Mucosa of gallbladder (tissue), 1 donor: ENCODE measurements at places on chromosomes 5 and 9. TPM values are rescaled to one million over a fixed set of nuclear protein-coding genes. Genes with fewer than 3 reads are reported as not detected.

The FAXDC2 gene
- 91.0 TPM for total RNA-seq

The C5orf24 gene
- total RNA-seq: 45.1 TPM

GRCh38 chr5:114419959-114420358, 58.1 kb downstream of the KCNN2 start:
- no peak for DNase-seq

DNA sequence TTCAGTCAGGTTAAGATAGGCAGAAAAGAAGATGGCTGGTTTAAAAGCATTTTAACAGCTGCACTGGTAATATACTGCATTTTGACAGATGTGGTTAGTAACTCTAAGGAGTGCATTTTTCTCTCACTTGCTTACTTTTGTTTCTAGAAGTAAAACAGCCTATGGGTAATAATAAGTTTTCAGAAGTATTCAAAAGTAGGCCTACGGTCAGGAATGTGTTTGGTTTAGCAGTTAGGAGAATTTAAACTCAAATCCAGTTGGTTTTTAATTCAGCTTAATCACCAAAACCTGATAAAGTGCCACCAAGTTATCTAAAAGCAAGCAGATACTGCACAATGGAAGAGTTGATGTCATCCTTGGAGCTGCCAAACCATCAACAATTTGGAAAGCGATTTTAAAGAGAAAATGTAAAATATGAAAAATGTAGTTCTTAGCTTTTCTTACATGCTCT, 160.3 kb downstream of the ARSB start:
- DNase-seq: no peak

GRCh38 chr9:23379842-23380241, 446.2 kb downstream of the ELAVL2 start:
- no peak for DNase-seq

The TMEM245 gene
- 68.4 TPM for total RNA-seq

GRCh38 chr5:91797576-91797975, 414.5 kb upstream of the ARRDC3 start:
- no peak for DNase-seq

- DNase-seq: no peak
Observed at GRCh38 chr5:116216246-116216645, 131.4 kb downstream of the COMMD10 start.

DNA sequence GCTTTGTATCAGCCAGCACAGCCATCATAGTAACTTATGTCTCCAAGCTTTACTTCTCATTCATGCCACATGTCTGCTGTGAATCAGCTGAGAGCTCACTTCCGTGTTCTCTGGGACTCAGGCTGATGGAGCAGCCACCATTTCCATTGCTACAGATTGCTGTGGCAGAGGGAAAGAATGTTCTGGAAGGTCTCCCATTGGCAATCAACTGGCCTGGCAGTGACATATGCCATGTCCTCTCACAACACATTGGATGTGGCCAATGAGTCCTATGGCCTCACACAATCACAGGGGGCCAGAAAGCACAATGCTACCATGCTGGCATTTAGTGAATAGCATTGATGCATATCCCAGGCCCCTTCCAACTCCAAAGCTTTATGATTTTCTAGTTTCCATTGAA, 44.1 kb downstream of the KIF4B start:
- DNase-seq: no peak

GRCh38 chr5:10726913-10727517, 34.0 kb downstream of the DAP start:
- no peak for DNase-seq

DNA sequence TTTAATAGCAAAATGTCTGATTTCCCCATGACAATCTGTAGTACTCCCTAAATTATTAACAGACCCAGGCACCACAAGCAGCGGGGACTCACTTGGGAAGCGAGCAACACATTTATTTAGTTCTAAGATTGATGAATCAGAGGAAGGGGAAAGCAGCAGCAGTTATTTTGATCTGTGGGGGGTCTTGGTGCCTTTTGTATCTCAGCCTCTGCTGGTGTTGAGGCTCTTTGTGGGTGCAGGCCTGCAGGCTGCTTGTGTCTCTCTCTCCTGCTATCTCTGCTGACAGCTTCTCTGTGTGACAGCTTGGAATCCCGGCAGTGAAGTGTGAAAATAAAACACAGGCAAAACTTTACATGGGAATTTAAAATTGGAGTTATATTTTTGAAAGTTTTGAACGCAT, 878.2 kb upstream of the DMAC1 start:
- no peak for DNase-seq

DNA sequence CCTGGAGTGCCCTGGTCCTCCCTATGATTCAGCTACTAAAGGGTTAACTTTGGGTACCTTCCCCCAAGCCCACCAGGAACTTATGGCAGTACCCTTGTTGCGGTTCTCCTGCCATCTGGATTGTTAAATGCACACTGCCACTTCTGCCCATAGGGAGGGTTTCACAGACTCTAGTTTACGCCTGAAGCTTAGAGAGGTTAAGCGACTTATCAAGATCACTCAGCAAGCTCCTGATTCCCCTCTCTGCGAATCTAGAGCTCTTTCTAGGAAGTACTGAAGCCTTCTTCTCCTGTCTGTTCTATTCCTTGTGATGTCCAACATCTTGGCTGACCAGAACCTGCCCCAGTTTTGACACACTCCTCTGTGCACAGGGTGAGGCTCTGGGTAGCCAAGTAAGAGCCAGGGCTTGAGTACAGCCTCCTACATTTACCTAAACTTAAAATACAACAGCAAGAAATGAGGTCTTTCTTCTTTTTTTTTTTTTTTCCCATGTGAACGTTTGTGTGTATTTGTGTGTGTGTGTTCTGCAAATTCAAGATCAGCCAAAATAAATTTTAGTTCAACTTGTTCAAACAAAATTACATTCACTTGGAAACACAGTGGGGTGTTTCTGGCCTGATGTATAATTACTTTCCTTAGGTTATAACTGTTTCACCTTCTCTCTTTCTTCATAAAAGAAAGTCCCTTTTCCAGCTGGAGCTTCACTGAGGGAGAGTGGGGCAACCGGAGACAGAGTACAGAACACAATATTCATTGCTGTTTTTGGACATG, 28.7 kb upstream of the KLF4 start:
- no peak for DNase-seq

DNA sequence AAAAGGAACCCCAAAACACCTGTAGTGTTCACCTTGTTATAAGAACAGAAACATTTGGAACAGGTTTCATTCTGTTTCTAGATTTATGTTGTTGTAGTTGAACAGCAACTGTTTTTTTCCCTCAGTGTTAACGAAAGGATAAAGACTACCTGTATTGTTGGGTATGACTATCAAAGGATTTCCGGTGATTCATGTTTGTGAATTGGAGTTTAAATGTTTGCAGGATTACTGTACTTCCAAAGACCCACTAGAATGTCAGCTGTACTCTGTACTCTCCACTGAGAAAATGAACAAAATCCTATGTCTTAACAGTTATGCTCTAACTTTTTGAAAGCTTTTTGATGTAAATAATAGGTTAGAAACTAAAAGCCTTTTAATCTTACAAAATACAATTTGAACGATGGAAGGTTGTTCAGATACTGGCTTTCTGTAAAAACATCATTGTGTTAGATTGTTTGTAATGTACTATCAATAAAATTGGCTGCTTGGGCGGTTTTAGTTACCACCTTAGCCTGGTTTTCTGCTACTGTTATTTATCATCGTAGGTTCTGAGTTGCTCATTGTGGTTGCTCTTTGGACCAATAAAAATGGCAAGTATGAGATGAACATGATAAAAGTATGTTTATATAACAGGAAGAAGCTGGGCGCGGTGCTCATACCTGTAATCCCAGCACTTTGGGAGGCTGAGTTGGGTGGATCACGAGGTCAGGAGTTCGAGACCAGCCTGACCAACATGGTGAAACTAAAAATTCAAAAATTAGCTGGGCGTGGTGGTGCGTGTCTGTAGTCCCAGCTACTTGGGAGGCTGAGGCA, 44.1 kb downstream of the DCP2 start:
- no peak for DNase-seq

GRCh38 chr9:111937781-111938426, 41.3 kb downstream of the UGCG start:
- no peak for DNase-seq

- no peak for DNase-seq
Observed at GRCh38 chr9:77953590-77953989, 78.0 kb downstream of the GNAQ start.

- no peak for DNase-seq
Observed at GRCh38 chr9:126532019-126532462, 81.7 kb upstream of the LMX1B start.

DNA sequence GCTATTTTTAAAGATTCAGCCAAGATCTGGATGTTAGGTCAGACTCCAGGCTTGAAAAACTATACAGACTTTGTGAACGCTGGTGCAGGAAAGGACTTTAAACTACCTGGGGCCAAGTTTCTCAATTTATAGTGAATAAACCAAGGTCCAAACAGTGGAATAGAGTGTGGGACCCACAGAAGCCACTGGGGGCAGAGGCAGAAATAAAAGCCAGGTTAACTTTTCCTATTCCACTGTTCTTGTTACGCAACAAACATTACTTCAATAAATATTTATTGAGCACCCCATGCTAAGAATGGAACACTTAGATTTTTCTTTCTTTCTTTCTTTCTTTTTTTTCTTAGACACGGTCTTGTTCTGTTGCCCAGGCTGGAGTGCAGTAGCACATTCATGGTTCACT, 11.0 kb upstream of the HAVCR1 start:
- DNase-seq: no peak

The ENHO gene
- 1.7 TPM for total RNA-seq

- no peak for DNase-seq
Observed at GRCh38 chr9:87675906-87676515, 49.9 kb upstream of the CTSL start.
